ENCODE measurements at places on chromosomes 2 and 18.

GRCh38 chr2:156088587-156088986 lies 243.9 kb downstream of the NR4A2 start:
- no peak for DNase-seq

DNA sequence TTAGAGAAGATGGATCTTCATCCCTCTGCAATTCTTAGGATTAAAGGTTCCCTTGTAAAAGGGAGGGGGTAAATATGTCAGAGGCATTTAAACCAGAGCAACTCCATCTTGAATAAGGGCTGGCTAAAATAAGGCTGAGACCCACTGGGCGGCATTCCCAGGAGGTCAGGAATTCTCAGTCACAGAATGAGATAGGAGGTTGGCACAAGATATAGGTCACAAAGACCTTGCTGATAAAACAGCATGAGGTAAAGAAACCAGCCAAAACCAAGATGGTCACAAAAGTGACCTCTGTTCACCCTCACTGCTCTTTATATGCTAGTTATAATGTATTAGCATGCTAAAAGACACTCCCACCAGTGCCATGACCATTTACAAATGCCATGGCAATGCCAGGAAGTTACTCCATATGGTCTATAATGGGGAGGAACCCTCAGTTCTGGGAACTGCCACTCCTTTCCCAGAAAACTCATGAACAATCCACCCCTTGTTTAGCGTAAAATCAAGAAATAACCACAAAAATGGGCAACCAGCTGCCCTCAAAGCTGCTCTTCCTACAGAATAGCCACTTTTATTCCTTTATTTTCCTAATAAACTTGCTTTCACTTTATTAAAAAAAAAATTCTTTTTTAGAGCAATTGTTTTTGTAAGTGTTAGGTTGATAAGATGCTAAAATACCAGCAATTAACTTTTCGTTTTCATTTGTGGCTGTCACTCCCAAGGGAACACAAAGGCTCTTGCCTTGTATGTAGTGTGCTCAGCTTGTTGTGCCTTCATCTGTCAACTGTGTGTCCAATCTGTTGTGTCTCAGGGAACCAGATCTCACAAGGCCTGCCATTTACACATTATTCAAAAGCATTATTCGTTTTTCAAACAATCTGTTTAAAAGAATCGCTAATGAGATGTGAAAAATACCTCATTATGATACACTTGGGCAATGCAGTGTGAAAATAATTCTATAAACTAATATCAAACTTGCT lies 205.2 kb upstream of the RGPD4 start:
- DNase-seq: no peak

GRCh38 chr2:136057023-136057801 lies 60.7 kb downstream of the CXCR4 start:
- no peak for DNase-seq

- DNase-seq: no peak
Measured at GRCh38 chr2:174595116-174595809, 2.3 kb downstream of the WIPF1 start.

DNA sequence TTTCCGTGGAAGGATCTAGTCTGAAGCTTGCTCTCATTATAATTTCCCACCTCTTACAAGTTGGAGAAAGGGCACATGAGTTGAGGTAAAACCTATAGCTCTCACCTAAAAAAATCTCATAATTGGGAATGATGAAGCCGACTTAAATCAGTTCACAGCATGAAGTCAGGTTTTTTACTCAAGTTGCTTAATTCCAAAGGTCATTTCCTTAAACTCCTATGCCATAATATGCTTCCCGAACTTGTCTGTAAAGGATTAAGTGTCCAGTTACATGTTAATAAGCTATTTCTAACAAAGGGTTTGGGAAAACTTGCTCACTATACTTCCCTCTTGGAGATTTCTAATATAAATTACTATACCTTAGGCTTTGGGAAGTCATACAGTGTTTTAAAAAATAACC lies 481.2 kb downstream of the NUP35 start:
- no peak for DNase-seq

GRCh38 chr2:128520340-128520739 lies 201.7 kb upstream of the HS6ST1 start:
- no peak for DNase-seq

DNA sequence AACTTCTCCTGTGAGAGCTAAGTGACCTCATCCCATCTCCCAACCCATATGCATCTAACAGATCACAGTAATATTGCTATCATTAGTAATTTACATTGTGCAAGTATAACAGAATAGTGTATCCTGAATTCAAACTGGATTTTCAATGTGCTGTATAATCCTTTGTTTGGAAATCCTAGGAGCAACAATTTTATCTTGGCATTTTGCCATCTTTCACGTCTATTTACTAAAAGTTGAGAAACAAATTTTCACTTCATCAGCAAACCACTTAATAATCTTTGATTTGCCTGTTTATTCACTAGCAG lies 3.8 kb downstream of the HNRNPLL start:
- peak; percentile 45 for DNase-seq

DNA sequence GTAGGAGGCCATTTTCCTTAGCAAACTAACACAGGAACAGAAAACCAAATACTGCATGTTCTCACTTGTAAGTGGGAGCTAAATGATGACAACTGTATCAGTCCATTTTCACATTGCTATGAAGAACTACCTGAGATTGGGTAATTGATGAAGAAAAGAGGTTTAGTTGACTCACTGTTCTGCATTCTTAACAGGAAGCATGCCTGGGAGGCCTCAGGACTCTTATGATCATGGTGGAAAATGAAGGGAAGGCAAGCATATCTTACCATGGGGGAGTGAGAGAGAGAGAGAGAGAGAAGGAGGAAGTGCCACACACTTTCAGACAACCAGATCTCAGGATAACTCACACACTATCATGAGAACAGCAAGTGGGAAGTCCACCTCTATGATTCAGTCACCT lies 105.3 kb downstream of the PARD3B start:
- no peak for DNase-seq

DNA sequence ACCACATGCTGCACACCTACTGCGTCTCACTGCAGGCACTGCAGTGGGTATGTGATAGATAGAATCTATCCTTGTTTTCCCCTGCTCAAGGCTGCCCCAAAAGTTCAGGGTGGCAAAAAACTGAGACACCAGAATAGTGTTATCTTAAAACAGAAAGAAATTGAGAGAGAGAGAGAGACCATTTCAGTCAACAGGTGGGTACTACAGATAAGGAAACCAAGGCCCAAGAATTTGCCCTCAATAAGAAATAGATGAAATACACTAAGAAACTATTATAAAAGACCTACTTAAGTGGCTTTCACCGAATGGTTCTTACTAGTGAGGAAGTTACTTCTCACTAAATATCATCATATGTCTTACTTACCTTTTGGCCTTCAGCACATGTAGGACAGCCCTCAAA lies 27.9 kb downstream of the EPG5 start:
- no peak for DNase-seq

DNA sequence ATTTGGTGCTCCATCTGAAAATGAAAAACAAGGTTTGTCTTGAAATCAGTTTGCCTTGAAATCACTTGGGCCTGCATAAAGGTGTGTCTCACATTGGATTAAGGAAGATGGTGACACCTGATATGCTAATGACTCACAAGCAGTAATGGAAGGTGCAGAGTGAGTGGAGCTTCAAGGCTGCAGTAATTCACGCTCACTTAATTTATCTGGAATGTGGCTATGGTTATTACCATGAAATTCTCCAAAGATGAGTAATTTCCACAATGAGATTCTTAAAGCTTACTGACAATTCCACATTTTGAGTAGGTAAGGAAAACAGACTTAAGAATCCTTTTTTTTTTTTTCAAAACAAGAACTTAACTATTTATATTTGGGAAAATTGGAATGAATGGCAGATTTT lies 156.8 kb downstream of the PAX3 start:
- DNase-seq: no peak

GRCh38 chr2:159130302-159130701 lies 156.2 kb downstream of the WDSUB1 start:
- no peak for DNase-seq

DNA sequence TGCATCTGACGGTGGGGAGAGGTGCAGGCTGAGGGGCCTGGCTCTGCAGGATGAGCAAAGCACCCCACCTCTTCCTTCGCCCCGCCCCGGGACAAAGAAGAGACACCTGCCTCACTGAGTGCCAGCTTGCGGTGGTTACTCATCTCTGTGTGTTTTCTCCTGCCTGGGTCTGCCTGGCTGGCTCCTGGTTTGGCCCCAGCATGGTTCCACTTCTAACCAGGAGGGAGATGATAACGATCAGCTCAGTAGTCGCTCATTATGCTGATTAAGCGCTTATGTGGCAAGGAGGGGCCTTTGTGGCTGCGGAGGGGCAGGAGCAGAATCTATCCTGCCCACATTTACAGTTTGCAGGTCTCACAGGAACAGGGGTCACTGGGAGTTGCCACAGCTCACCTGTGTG lies 68.7 kb upstream of the EDAR start:
- DNase-seq: no peak

- DNase-seq: peak; percentile 55
Measured at GRCh38 chr2:71548646-71549425, 95.5 kb downstream of the DYSF start.

- no peak for DNase-seq
Measured at GRCh38 chr2:24877646-24878045, 42.4 kb downstream of the ADCY3 start.

- no peak for DNase-seq
Measured at GRCh38 chr18:30234755-30235154, 807.8 kb downstream of the DSC3 start.

DNA sequence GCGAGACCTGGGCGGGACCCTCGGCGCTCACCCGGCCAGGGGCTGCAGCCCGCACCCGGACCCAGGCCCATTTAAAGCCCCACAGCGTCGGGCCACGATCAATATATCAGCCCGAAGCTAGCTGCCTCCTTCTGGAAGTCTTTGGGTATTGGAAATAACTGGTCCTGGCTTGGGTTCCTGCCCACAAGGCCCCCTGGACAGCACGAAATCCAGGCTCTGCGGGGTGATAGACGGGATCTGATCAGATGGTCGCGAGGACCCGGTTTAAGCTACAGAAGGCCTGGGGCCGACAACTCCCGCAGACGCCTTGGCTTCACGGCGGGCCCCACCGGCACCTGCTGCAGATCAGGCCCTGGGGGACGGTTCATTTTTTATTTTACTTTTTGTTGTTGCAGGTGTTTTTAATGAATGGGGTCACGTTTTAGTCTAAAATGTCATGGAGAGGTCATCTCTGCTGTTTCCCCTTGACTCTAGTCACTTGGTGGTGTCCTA lies 362 bp upstream of the PSTPIP2 start:
- DNase-seq: peak; percentile 19

DNA sequence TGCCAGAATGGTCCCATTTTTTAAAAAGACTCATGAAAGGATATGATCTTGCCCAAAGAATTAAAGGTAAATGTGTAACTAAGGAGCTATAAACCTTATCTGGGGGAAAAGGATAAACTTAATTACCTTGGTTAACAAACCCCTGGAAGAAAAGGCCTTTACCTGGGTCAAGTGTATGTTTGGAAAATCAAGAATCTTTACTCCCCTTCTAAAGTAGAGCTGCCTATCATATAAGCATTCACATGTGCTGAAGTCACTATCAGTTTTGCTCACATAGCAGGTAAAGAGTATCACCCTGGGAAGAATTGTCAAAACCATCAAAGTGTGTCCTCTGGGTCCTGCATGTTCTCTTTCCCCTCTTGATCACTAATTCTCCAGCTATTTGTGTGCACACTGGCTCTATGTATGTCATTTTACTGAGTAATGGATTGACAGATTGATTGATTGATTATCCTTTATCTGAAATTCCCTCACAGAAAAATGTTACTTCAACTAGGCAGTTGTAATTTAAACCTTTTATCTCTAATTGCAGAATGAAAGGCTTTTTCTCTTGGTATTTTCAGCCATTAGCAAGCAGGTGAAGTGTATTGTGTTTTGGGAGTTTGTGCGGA lies 199.4 kb downstream of the NOL4 start:
- no peak for DNase-seq

DNA sequence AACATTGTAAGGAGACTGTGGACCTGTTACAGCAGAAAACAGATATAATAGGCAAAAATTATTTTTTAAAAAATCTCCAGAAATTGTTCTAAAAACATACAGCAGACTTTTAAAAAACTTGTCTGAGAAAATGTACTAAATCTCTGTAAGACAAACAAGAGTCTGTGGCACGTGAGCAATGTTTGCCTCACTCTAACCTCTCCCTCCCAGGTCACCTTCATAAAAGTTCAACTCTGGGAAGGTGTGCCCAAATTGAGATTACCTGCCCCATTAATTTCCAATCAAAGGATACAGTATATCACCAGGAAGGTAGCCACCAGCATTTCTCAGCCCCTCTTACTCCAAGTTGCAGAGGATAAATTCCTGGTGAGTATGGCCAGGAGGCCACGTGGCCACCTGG lies 992.7 kb downstream of the TMEM182 start:
- DNase-seq: no peak

DNA sequence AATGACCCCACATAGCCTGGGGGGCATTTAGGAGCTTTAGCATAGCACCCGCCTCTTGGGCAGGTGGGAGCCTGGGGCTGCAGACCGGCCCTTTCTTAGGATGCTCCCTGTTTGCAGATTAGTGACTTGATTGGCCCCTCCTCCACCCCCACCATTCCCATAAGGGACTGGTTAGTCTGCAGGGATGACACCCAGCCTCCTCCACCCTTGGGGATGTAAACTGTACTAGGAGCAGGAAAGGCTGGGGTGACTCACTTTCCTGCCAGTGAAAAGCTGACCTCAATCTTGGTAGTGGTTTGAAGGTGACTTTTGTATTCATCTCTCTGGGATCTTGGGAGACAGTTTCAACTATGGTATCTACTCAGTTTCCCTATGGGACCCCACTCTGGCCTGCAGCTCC lies 24.2 kb downstream of the CTIF start:
- peak; percentile 66 for DNase-seq

- peak; percentile 100 for DNase-seq
Measured at GRCh38 chr2:46164529-46165301, 132.5 kb upstream of the EPAS1 start.

DNA sequence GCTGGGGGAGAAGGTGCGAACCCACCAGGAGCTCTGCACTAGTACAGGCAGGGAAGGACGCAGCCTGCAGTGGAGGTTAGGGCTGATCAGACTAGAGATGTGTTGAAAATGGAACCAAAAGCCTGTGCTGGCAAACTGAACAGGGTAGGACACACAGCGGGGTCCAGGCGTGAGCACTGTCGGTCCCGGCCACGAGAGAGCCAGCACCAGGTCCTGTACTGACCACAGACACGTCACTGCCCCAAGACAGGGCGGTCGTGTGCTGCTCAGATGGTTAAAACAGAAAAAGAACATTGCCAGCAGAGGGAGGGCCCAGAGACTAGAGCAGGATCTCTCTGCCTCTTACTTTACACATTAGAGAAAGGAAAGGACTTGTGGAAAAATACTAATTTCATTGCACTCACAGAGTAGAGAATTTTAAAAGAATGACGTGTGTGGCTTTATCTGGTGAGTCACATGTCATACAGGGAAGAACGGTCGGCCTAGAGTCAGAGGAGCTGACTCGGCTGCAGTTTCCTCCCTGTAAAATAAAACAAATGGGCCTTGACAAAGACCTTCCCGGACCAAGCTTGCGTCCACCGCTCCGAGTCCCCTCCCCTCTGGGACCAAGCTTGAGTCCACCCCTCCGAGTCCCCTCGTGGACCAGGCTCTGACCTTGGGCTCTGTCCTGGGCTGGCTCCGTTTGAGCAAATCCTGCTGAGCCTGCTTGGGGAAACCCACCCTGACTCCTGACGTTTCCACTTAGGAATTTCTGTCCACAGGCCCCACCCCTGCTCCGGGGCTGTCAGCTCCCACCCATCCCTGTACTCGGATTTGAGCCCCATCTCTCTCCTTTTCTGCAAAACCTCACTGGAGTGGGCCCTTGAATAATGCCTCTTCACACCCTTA lies 16.7 kb upstream of the ADI1 start:
- peak; percentile 89 for DNase-seq

- peak; percentile 75 for DNase-seq
Measured at GRCh38 chr2:46461011-46461674, 18.2 kb upstream of the TMEM247 start.
